ENCODE measurements at places on chromosomes 4 and X.

DNA sequence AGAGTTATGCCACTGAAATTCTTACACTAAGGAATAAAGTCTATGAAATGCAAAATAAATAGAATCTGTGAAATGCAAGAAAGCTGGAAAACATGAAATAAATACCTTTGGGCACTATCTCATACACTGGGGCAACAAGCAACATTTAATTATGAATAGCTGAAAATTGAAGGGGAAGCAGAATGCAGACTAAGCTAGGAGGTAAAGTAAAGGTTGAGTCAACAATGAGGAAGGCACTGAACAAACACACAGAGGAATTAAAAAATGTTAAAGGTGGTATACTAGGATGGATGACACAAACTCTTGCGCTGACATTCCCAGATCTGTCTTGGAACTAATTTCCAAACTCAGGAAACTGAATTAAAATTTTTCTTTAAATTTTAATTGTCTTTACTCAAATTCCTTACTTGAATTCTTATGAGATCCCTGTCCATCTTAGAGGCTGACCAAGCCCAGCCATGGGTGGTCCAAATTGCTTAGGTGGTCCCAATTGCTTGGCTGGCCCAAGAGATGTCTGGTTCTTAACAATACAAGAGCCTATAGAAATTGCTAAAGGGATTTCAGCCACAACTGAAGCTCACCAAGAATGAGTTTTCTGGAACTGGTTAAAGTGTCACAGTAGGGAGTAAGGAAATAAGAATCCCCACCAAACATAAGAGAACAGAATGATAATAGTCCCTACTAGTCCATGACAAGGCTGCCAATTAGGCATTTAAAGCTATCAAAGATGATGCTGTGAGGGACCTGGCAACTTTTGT, 41.3 kb upstream of the ZCCHC13 start:
- DNase-seq = no peak

DNA sequence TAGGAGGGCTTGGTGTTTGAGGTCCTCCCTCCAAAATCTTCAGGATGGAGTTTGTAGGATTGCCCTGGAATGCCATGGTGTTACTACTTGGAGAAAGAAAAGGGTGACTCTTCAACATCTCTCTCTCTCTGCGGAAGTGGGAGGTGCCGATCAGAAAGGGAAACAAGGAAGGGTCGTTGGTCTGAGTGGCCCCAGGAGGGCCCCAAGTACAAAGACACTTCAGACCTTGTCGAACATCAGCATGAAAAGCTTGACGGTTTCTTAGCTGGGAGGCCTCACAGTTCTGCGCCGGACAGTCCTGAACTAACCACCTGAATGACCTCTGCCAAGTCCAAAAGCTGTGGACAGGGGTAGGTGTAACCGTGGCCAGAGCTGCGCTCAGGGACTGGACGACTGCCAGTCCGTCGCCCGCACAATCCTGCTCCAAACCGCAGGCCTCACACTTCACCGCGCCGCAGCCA, 646 bp upstream of the GSX2 start:
- DNase-seq = no peak

GRCh38 chr4:39596971-39597370, 41.7 kb downstream of the SMIM14 start:
- no peak for DNase-seq

DNA sequence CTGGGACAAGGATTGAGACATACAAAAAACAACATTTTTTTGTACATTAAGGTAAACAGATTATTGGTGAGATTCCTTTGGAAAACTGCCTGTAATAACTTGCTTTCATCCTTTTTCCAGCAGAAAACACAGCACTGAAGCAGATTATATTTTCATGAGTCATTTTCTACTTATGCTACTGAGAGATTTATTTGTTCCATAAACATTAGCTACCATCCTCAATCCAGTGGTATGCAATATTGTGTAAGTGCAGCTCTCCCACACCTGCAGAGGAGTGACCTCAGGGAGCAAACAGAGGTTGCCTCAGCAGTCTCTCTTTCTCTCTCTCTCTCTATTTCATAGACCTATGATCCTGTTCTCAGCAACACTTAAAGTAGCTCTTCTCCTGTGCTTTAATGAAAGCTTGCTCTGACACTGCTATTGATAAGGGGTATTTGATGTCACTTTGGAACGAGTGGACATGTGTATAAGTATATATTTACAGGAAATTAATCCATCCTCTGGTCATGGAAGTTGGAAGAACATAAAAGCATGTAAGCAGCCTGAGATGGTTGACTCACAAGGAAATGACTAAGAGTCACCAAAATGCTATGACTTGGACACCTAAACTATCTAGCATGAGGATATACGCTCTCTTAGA, 163.7 kb upstream of the SPANXC start:
- DNase-seq = no peak

DNA sequence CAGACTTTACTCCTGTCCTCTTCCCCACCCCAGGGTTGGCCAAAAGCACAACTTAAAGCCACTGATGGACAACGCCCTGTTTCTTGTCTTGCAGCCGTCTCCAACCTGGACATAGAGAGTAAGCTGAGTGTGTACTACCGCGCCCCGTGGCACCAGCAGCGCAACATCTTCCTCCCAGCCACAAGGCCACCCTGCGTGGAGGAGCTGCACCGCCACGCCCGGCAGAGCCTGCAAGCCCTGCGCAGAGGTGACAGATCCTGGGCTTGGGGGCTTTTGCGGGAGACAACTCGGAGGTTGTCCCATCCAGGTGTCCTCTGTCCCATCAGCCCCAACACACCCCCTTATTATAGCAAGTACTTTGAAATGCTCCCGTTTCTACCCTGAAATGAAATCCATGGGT, 49.6 kb upstream of the SCML1 start:
- no peak for DNase-seq

GRCh38 chr4:175514174-175514573, 297.9 kb downstream of the GPM6A start:
- no peak for DNase-seq

- DNase-seq = no peak
Measured at GRCh38 chrX:74250574-74250973, 53.4 kb upstream of the ZCCHC13 start.

DNA sequence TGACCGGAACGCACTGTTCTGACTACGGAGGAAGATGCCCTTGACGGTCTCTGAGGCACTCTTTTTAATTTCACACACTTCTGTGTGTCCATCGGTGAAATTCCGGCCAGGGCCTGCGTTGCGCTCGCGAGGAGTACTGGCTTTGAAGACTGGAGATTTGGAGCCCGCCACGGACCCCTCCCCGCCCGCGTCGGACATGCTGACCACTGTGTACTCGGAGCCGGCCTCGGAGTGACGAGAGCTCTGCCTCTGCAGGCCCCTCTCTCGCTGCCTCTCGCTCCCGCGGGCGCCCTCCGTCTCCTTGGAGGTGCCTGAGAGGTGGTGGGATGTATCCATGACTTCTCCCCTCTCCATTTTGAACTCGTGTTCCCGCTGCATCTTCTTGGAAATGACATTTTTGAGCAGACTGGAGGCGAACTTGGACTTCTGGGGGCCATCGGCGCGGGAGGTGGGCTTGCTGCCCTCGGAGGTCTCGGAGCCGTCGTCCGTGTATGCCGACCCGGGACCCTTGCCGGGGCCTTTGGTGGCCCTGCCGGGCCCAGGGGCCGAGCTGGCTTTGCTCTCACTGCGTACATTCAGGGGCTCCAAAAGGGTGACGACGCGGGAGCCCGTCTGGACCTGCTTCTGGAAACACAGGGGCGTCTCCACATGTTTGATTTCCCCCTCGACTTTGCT, 5.7 kb downstream of the C4orf54 start:
- DNase-seq = no peak

- no peak for DNase-seq
Measured at GRCh38 chr4:74320559-74321118, 12.4 kb downstream of the EPGN start.

GRCh38 chr4:89334311-89334710, 26.7 kb upstream of the GPRIN3 start:
- no peak for DNase-seq

- DNase-seq = no peak
Measured at GRCh38 chr4:123739806-123740205, 343.2 kb downstream of the SPRY1 start.

DNA sequence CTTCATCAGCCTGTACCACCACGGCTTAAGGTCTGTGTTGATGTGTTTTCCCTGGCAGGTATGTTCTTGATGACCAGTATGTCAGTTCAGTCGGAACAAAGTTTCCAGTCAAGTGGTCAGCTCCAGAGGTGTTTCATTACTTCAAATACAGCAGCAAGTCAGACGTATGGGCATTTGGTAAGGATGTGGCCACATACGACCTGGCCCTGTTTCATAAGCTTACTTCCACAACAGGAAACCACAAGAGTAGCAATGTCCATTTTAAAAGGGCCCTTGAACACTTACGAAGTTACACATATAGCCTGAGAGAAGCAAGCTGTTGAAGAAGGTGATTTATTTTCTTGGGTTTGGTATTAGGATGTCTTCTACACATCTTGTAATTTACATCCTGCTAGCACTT, 46.1 kb downstream of the BMX start:
- no peak for DNase-seq

GRCh38 chr4:98672583-98673287, 14.3 kb upstream of the TSPAN5 start:
- DNase-seq = no peak

DNA sequence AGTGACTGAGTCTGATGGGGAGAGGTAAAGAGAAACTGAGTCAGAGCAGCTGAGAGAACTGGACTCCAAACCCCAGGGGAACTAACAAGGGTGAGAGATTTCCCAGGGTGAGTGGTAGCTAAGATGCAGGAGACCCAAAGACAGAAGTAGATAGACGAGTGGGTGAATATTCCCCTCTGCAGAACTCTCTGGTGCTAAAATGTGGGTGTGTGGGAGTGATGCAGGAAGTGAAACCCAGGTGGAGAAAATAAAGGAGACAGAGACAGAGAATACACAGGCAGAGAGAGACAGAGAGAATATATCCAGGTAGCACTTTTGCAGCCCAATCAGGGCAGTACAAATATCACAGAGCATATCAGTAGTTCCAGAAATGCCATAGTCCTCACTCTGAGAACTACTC, 212.5 kb upstream of the ZIC3 start:
- no peak for DNase-seq

- DNase-seq = no peak
Measured at GRCh38 chr4:65521666-65522065, 148.6 kb downstream of the EPHA5 start.

DNA sequence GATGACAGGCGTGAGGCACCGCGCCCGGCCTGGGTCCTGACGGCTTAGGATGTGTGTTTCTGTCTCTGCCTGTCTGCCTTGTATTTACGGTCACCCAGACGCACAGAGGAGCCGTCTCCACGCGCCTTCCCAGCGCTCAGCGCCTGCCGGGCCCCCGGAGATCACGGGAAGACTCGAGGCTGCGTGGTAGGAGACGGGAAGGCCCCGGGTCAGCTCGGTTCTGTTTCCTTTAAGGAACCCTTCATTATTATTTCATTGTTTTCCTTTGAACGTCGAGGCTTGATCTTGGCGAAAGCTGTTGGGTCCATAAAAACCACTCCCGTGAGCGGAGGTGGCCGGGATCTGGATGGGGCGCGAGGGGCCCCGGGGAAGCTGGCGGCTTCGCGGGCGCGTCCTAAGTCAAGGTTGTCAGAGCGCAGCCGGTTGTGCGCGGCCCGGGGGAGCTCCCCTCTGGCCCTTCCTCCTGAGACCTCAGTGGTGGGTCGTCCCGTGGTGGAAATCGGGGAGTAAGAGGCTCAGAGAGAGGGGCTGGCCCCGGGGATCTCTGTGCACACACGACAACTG, 1.3 kb downstream of the SHOX start:
- DNase-seq = no peak

DNA sequence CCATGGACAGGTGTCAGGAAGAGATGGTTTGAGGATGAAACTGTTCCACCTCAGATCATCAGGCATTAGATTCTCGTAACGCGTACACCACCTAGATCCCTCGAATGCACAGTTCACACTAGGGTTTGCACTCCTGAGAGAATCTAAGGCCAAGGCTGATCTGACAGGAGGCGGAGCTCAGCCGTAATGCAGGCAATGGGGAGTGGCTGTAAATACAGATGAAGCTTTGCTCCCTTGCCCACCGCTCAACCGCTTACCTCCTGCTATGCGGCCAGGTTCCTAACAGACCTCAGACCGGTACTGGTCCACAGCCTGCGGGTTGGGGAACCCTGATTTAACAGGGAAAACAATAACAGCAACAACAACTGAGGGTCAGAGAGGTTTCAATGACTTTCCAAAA, 2.0 kb upstream of the TEC start:
- no peak for DNase-seq

- DNase-seq = no peak
Measured at GRCh38 chrX:94178145-94178788, 504.3 kb downstream of the FAM133A start.

GRCh38 chr4:1579001-1579900, 104.9 kb downstream of the FAM53A start:
- peak; percentile 77 for DNase-seq

DNA sequence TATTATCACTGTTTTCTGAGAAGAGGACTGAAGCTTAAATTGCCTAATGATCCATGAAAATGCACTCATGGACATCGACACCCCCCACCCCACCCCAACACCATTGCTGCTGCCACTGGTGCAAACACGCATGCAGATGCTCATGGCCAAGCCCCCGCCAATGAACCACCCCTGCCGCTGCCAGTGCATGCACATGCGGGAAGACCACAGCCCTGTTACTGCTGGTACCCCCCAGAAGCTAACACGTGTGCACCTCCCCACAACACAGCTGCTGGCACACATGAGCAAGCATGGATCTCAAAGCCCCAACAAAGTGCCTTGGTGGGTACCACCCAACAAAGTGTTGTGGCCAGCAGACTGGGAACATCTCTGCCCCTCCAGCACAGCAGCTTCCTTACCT, 594.1 kb upstream of the FAT1 start:
- no peak for DNase-seq

GRCh38 chr4:122150931-122151330, 1.2 kb upstream of the BLTP1 start:
- no peak for DNase-seq

- no peak for DNase-seq
Measured at GRCh38 chr4:78543424-78544125, 8.0 kb upstream of the ANXA3 start.

DNA sequence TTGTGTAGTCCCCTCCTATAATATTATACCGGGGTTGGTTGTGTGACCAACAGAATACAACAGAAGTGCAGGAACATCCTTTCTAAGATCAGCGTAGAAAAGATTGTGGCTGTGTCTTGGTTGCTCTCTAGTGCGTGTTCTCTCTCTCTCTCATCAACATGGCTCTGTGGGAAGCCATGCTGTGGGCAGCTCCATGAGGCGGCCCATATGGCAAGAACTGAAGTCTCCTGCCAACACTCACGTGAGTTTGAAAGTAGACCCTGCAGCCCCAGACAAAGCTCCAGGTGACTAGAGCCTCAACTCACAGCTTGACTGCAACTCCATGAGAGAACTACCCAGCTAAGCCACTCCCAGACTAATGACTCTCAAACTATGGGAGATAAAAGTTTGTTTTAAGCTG, 118.7 kb downstream of the TSPAN5 start:
- no peak for DNase-seq

All from activated CD4-positive, CD25-positive, alpha-beta regulatory T cell treated with anti-CD3 and anti-CD28 coated beads, Interleukin-2, amount 50 U/mL, for 72 hours (primary cell).